CD4-positive, alpha-beta T cell (primary cell): ENCODE measurements at places on chromosomes 6 and 20.

- DNase-seq = no peak
These were observed 179.8 kb upstream of the RIMS1 start for GRCh38 chr6:71706523-71706922.

- DNase-seq = no peak
These were observed 52.8 kb downstream of the FOXC1 start for GRCh38 chr6:1662534-1662933.

GRCh38 chr20:54860716-54861115, 385.3 kb downstream of the DOK5 start:
- DNase-seq = no peak

DNA sequence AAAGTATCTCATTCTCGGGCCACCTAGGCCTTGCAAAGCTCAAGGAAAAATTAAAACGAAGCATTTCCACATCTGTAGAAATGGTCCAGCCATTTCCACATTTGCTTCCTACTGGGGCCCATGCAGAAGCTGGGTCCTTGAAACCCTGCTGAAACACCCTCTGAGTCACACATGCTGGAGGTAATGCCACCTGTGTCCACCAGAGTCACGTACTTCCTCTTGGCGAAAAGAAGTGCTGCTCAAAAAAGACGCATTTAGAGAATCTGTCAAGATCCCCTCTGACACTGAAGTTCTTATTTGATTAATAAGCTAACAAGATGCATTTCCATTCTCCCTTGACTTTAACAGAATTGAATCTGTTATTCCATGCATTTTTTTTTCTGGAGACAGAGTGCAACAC, 423.2 kb downstream of the PREX1 start:
- DNase-seq = no peak

DNA sequence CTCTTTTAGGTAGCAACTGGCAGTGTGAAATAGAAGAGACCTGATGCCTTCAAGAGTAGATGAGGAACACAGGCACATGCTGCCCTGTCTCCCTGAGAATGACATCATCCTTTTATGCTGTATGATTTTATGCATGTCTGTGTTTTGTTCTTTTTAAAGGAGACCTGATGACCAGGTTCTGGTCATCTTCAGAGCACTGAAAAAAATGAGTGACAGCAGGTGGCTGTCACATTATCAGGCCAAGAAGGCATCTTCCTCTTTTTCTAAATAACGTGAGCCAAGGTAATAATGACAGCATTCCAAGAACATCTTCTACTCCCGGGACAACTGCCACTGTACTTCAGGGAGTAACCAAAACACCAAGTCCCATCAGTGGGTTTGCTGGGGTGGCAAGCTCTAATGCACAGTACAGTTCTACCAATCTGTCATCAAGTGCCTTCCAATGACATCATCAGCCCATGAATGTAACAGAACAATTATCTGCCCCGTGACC, 28.9 kb downstream of the CNKSR3 start:
- no peak for DNase-seq

- no peak for DNase-seq
These were observed 65.4 kb downstream of the RWDD2A start for GRCh38 chr6:83258517-83258916.

- DNase-seq = no peak
These were observed 16.1 kb upstream of the FOXO3 start for GRCh38 chr6:108544606-108545005.

DNA sequence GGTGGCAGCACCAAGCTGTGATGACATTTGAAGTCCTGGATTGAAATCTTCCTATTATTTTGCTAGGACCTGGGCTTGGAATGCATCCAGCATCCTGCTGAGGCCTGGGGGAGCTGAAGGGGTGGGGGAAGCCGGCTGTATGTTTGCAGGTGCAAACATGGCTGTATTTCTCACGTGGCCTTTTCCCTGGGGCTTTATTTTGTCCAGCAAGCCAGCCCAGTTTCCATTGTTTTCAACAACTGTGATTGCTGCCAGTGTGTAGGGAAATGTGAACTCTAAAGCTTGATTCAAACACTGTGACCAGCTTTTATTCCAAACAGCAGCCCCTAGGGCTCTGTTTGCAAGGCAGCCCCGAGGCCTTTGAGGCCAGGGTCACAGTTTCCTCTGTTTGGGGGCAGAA, 683.0 kb downstream of the DHX35 start:
- DNase-seq = no peak
